ENCODE measurements at places on chromosomes 1 and 21.
A peak's percentile ranks its signal among the peaks of the same experiment; 100 is the strongest.

DNA sequence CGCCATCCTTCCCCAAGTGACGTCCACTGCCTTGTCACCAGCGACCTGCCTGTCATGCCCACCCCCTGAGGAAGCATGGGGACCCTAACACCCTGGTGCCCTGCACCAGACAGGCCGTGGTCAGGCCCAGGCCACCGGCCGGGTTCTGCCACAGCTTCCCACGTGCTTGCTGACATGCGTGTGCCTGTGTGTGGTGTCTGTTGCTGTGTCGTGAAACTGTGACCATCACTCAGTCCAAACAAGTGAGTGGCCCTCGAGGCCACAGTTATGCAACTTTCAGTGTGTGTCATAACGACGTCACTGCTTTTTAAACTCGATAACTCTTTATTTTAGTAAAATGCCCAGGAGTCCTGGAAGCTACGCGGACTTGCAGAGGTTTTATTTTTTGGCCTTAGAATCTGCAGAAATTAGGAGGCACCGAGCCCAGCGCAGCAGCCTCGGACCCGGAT is 8.5 kb upstream of the CTRC start:
- DNase-seq: no peak

DNA sequence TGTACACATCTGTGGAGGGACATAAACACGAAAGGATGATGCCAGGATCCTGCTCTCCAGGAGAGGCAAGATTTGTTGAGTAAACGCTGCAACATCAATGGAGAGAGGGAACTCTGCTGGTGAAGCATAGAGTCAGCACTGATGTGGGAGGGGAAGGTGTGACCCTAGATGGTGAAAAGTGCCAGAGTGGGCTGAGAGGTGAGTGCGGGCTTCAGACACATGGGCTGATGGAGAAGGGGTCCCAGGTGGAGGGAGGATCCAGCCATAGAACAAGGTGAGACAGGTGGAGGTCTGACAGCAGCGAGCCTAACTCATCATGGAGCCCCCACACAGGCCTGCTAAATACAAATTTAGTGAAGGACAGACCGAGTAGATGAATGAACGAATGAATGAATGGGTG is 9.7 kb downstream of the RD3 start:
- DNase-seq: no peak

DNA sequence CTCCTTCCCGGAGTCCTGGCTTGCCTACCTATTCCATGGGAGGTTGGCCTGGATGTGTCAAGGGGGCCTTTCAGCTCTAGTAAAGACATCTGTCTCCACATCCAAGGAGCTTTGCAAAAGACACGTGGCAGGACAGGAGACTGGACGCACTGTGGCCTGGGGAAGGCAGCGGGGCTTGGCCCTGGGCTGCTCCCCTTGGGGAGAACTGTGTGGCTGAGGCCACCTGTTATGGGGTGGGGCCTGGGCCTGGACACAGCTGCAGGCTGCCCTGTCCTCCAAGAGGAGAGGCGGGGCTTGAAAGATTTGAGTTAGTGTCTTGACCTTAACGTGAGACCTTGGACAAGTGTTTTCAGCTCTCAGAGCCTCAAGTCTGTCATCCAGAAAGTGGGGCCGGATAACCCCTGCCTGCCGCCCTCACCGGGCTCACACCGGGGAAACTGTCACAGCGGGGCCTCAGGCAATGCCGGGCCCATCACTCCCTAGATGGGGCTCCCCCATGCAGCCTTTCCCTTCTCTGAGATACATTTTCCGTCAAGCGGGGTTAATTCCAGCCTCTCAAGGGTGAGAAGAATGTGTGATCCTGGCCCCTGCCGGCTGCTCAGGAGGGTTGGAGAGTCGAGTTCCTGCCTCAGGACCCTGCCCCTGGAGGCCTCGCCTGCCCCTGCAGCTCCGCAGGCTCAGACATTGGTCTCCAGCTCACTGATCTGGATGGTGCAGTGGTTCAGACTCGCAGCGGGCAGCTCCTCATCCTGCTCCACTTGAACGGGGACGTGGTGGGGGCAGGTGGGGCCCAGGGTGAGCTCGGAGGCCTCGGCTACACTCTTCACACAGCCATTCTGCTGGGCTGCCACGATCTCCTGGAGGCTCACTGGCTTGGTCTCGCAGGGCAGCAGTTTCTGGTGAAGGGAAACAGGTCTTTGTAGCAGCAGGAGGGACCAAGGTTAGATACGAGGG is 25.6 kb downstream of the PODN start:
- no peak for DNase-seq

DNA sequence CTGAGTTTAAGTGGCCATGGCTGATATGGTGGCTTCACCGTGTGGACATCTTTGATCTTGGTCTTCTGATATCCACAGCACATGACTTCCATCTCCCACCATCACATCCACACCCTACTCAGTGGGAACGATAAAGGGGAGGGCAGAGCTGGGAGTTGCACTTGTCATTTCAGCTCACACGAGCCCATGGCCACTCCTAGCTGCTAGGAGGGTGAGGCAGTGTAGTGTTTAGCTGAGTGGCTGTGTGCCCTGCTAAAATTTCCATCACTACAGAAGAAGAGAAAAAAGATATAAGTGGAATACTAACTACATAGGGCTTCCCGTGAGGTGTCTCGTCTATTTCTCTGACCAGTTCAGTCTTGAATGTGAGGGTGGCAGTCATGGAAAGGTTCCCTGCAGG is 123.3 kb upstream of the EDN2 start:
- no peak for DNase-seq

GRCh38 chr1:65921446-65921845 is 128.8 kb downstream of the PDE4B start:
- DNase-seq: no peak

- no peak for DNase-seq
Observed at GRCh38 chr1:25257196-25257595, 9.9 kb upstream of the RSRP1 start.

GRCh38 chr1:172005856-172006255 is 164.6 kb downstream of the DNM3 start:
- DNase-seq: no peak

DNA sequence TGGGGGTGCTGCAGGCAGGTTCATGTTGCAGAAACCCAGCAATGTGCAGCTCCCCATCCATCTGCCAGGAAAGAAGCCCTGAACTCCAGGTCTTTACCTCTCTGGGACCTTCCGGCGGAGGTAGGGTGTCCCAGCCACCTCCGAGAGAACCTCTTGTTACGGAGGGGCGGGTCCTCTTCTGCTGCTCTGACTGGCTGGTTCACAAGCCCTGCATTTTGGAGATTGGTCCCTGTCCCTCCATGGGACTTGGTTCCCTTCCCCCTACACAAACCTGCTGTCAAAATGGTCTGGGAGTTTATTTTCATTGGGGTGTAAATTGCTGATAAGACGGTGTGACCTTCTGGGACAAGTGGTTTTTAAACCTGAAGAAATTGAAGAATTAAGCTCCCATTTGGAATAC is 8.0 kb upstream of the CELSR2 start:
- no peak for DNase-seq

DNA sequence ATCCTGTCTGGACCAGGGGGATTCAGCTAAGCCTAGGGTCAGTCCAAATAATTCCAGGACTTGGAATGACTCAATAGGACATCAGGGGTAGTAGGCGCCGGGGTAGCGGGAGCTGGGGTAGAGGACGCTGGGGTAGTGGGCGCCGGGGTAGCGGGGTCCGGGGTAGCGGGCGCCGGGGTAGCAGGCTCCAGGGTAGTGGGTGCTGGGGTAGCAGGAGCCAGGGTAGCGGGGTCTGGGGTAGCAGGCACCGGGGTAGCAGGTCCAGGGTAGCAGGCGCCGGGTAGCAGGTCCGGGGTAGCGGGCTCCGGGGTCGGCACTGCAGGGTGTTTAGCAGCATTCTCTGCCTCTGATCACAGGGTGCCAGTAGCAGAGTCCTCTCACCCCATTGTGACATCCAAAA is 248.9 kb downstream of the KCNJ6 start:
- no peak for DNase-seq

DNA sequence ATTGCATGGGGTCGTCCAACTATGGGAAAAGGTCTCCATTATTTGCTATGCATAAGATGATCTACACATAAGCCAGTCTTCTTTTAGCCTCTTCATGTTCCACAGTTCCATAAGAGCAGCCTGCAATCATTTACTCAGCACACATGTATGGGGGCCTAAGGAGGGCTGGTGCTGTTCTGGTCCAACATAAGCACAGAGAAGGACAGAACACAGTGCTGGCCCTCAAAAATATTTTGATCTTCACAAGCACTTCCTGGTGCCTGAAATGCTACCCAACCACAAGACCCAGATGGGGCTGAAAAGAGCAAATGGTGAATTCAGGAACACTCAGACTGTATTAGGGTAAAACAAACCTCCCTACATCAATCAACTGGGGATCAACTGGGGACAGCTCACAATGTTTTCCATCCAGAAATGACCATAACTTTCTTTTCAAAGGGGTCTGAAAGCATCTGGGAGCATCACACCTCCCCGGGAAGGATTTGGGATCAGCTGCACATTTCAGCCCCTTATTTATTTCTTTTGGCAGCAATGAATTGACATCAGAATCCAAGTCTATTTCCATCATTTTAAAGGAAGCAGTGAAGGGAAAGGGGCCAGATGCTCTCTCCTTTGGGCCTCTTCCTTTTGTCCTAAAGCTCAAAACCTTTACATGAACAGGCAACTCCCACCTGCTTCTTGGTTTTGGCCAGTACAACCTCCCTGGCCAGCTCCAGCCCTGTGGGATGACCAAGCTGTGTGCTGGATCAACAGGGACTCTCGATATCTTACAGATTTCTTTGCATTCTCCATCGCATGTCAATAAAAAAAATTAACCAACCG is 45.7 kb downstream of the KCNN3 start:
- DNase-seq: peak; percentile 50

- DNase-seq: no peak
Observed at GRCh38 chr1:151790940-151791651, 796 bp upstream of the TDRKH start.

DNA sequence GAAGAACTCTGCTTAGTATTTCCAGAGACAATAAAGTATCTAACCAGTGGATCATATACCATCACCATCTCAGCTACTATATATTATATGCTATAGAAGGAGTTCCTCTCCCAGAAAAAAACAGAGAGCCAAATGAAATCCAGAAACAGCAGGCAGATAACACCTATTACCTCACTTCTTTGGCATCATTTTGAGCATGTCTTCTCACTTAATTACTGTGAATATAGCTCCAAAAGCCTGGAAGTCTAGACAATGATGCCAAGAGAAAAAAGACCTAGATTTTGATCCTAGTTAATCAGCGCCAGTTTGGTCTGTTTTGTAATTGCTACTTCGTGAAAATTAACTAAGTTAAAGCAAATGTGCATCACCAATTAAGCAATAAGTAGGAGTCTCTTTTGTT is 131.3 kb downstream of the EIF4G3 start:
- no peak for DNase-seq

DNA sequence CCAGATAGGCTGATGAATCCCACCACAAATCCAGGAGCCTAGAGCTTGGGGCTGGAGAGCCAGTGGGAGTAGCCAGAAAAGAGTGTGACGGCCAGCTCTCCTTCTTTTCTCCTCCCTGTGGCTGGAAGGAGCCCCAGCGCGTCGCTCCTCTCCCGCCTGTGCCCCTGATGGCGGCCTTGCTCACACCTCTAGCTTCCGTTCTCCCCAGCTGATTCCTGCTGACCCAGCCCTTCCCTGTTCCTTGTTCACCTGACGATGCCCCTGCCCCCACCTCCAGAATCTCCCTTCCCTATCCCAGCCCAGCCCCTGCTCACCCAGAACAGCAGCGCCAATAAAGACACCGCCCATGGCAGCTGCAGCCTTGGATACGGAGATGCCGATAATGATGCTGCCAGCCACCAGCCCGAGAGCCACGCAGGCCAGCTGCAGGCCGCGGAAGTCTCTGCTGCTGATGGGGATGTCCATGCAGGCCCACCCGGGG is 656 bp downstream of the KNCN start:
- no peak for DNase-seq

- no peak for DNase-seq
Observed at GRCh38 chr1:158732524-158732923, 12.0 kb upstream of the OR6K3 start.

DNA sequence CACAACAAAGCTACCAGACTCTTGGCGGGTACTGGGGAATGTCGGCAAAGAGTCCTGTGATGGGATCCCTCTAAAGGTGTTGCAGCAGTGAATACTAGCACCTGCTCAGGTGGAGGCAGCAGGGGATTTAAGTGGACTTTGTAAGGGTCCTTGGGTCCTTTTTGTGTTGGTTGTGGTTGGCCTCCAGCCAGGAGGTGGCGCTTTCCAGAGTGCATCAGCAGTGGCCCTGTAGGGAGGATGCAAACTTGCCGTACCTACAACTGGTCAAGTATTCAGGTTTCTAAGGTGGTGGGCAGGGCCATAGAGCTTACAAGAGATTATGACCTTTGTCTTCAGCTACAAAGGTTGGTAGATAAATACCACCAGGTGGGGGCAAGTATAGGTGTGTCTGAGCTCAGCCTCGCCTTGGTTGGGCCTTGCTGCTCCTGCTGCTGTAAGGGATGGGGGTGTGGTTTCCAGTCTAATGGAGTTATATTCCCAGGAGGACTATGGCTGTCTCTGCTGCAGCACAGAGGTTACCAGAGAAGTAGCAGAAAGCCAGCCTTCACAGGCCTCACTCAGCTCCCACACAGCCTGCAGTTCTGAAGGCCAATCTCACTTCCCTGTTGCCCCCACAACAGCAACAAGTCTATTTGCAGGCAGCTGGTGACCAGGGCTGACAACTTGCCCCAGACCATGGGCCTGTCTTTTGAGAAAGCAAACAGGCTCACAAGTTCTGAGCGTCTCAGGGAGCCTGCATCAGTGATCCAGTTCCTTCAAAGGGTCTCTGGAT is 7.3 kb downstream of the OR2M5 start:
- no peak for DNase-seq

- no peak for DNase-seq
Observed at GRCh38 chr1:67835663-67836452, 2.6 kb upstream of the GNG12 start.

DNA sequence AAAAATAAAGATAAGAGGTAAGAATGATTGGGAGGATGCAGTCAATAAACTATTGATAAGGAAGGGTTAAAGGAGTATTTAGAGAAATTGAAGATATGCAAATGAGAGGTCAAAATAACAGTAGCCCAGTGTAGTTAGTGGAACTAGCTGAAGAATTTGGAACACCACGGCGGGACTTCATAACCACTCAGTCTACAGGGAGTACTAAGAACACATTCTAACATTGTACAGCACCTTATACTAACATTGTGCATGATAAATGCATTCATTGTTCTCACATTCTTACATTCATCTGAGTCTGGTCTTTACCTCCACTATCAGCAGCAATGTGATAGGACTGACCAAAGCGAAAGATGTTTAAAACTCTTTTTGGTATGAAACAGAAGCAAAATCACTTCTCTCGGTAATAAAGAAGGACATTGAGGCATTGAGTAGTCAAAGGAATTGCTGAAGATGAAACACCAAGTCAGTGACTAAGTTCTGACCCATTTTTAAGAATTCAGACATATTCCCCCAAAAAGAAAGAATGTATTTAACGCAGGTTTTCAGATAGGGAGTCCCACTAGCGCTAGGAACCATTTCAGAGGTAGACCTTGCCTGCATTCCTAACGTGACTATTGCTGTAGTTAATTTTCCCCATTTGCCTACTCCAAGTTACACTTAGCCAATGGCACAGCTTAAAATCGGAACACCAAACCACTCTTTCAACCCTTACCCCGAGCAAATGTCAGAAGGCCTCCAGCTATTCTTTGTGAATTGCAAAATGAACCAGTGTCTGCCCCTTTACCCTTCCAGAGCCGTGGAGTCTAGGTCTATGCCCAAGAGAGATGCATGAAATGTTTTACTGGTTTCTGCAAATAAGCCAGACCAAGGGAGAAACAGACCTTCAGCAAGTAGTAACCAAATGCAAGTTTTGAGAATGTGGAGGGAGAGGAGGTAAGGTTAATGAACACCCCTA is 108.8 kb upstream of the IRF2BP2 start:
- DNase-seq: no peak
